Stimulated activated CD8-positive, alpha-beta memory T cell treated with anti-CD3 and anti-CD28 coated beads, Interleukin-7, amount 100 ng/mL, for 24 hours (primary cell): ENCODE measurements at places on chromosomes 12 and 14.

DNA sequence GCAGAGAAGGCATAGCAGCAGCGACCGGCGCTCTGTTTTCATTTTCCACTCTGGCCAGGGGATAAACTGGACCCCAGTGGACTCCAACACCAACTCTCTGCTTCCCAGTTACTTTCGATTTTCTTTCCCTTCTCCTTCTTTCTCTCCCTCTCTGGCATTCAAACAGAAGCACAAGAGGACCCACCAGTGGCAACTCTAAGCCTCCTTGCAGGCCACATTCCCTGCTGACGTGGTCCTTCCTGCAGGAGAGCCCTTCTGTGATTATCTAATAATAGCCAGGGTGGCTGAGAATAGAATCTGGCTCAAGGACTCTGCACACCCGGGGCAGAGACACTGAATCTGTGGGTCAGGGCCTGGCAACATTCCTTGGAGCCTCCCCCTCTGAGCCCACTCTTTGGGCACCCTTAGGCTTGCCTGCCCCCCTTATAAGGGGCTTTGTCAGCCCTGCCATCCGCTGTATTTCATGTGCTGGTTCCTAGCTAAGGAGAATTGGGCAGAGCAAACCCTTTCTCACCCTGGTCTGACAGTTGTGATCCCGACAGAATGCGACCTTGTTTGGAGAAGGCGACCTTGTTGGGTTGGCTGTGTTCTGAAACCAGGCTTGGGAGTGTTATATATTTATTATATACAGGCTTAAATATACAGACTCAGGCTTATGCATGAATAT lies 8.2 kb upstream of the HOXC6 start:
- DNase-seq = no peak

DNA sequence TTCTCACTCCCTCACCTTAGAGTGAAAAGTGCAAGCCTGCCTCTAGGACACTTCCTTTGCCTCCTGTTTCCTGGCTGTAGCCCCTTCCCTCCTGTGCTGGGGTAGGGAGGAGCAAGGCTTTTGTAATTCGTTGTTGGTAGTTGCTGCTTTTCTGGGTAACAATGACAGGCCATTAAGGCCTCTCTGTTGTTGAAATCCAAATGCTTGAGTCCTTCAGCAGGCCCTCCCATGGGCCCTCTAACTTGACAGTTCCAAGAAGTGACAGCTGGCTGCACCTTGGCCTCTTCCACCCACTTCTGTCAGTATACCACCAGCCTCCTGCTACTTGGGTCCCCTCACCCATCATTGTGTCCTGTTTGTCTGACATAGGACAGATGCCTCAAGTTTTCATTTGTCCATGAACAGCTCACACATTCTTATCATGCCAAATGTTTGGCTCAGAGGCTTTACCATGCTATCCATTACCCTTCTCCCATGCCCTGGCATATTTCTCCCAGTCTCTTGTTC lies 103.7 kb upstream of the PDE3A start:
- DNase-seq = no peak

GRCh38 chr14:49538852-49539251 lies 47.3 kb downstream of the RPS29 start:
- no peak for DNase-seq

DNA sequence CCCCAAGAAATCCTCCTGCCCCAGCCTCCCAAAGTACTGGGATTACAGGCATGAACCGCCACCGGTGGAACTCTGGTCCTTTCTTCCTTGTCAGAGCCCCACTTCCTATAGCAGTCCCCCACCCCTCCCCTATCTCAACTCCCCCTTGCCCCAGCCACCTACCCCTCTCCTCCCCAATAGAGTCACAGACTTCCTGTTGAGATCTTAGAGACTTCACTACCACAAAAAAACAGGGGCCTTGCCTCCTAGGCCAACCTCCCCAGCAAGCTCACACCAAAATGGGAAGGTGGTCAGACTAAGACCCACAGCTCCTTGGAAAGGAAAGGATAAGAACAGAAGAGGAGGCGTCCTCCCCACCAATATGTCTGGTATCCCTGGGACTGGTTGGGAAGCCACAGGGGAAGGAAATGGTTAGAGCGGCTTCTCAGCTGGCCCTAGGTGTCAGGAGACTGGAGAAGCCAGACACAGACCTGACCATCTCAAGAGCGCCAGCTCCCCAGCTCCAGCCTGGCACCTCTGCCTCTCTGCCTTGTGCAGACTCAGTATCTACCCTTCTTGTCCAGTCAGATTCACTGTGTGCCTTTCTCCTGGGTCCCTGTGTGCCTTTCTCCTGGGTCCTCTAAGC lies 8.5 kb downstream of the ITGB7 start:
- DNase-seq = no peak

DNA sequence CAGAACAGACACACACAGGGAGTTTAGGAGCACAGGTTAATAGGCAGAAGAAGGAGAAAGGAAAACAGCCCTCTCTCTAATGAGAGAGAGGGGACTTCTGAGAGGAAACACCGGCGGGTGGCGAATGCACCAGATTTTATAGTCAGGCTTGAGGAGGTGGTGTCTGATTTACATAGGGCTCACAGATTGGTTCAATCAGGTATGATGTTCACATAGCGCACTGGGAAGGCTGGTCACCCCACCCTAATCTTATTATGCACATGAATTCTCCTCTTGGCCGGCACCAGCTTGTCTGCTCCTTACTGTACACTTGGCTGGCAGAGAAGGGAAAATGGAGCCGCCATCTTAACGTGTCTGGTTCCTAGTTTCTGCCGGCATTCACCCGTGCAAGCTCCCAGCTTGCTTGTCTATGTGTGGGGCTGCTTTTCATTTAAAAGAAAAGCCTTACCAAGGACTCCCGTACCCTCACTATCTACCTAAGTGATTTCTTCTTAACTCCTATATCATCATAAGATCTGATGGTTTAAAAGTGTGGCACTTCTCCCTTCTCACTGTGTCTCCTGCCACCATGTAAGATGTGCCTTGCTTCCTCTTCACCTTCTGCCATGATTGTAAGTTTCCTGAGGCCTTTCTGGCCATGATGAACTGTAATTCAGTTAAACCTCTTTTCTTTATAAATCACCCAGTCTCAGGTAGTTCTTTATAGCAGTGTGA lies 15.1 kb downstream of the BCAT1 start:
- no peak for DNase-seq

- DNase-seq = no peak
Measured at GRCh38 chr12:70365398-70365647, 767 bp upstream of the KCNMB4 start.

DNA sequence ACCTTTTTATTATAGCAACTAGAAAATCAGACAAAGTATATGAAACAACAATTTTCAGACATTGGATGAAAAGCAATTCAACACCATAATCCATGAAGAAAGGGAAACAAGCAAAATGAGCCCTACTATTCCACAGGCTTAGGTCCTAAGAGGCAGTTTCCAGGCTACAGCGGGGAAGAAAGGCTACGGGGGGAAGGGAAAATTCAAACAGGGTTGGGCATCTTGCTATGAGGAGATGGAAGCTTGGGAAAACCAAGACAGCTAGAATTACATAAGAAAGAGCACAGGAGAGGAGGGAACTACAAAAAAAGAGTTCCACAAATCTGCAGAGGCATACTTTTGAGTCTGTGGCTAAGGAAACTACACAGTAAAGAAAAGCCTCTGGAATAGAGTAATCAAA lies 356.0 kb upstream of the CLEC14A start:
- DNase-seq = no peak

GRCh38 chr14:92728759-92729364 lies 19.6 kb downstream of the LGMN start:
- DNase-seq = no peak

DNA sequence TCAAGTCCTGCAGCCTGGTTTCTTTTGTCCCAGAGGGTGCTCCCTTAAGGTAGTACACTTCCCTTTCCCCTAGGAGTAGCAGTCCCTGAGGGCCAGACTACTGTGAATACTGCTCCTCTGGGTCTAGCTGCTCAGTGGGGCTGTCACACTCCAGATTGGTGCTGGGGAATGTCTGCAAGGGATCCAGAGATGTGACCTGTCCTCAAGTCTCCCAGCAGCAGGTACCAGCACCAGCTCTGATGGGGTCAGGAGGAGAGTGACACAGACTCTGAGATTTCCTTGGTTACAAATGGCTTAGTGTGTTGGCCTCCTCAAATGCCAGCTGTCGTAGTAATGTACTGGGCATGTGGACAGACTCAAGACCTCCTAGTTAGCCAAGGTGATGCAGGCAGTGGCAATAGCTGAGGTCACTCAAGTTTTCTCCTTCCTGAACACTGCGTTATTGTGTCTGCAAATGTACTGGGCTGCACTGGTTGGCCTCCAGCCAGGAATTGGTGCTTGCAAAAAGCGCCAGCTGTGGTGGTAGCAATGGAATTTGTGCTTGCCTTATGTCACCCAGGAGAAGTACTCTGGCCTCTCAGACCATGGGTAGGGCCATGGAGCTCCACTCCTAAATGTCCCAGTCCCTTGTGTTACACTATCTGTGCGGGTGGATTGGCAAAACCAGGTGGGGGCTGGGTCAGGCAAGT lies 36.4 kb upstream of the AEBP2 start:
- DNase-seq = no peak

DNA sequence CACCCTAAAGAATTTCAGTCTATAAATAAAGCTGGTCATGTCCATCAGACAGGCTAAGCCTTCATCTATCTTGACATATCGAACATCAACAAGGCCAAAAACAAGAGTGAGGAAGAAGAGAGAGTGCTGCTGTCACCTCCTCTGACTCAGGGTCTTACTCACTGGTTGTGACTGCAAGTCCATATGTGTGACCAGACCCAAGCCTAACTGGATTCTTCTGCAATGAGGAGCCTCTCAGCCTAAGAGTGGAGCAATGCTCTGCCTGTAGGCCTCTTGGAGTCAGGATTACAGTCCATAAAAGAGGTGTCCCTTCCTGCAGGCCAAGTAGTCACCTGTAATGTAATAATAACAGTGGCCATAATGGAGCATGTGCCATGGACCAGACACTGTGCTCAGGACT lies 121.2 kb upstream of the SLC35F4 start:
- DNase-seq = no peak

GRCh38 chr12:44287545-44287944 lies 451.7 kb downstream of the TMEM117 start:
- DNase-seq = no peak

DNA sequence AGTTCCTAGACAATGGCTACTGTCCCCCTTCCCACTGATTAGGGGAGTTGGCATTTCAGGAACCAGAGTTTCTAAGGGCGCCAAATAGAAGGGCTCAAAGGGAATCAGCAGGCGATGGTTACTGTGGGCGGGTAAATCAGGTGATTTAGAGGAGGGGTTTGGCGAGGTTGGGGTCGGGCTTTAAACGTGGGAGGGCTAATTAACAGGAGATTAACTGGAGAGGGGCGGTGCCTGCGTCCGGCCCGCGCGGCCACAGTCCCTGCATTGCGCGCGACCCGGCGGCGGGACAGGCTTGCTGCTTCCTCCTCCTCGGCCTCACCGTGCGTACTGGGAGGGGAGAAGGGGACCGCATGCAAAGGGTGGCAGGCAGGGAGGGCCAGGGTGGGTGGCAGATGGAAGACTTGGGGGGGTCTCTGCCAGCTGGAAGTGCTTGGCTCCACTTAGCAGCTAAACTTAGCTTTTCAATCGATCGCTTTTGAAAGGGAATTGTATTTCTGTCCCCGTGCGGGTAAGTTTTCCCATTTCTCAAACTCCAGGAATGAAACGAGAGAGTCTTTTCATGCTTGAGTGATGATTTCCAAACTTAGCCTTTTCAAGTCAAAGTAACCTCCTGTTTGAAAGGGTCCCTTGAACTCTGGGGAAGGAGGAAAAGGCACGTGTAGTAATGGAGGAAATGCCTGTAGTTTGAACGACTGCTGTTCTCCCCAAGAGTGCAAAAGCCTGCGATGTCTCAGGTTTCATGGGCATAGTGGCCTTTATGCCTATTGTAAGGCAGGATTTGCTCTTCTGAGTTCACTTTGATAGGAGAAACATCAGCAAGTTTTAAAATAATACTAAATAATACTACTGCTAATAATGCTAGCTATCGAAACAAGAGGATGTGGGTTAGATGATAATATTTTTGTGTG lies at the start of gene MGST1:
Gene MGST1 (plus strand): TSS at position 255 of the 908 bp plus-strand sequence. CDS start 6,608 bp downstream, outside the sequence.
- DNase-seq = no peak

DNA sequence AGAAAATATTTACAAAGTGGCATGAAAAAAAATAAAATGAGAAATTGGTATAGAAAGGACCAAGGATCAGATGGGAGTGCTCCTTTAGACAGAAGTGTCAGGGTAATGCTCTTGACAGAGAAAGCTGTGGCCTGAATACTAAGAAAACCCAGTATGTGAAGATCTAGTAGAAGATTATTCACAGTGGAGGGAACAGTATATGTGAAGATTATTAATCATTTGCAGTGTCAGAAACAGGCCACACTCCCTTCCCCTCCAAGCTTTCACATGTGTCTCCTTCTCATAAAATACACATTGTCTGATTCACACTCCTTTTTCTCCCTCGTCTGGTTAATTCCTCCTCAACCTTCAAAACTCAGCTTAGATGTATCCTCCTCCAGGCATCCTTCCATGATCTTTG lies 41.3 kb downstream of the CAPS2 start:
- DNase-seq = no peak

- no peak for DNase-seq
Measured at GRCh38 chr12:12612358-12612757, 682 bp downstream of the CREBL2 start.

- no peak for DNase-seq
Measured at GRCh38 chr12:8493084-8493483, 20.2 kb upstream of the CLEC4D start.

GRCh38 chr14:93685121-93685895 lies 103.0 kb downstream of the PRIMA1 start:
- no peak for DNase-seq

- no peak for DNase-seq
Measured at GRCh38 chr14:81211844-81212243, 8.9 kb downstream of the GTF2A1 start.

DNA sequence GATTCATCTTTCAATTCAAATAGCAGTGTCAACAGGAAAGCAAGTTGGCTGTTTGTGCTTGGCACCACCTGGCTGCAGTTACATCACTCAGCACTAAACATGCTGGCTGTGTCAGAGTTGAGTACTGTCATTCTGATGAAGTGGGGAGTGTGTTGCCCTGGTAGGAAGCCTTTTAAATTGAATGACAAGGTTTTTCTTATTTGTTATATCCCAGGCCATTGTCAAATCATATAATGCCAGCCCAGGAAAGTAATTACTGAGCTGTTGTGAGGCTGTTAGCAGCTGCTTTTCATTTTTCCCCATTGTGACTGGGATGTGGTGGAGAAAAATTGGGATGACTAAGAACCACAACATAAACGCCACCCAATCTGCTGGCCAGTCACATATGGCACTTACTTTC lies 106.5 kb upstream of the PRKD1 start:
- DNase-seq = no peak

- no peak for DNase-seq
Measured at GRCh38 chr12:114835031-114835430, 151.1 kb upstream of the TBX3 start.

DNA sequence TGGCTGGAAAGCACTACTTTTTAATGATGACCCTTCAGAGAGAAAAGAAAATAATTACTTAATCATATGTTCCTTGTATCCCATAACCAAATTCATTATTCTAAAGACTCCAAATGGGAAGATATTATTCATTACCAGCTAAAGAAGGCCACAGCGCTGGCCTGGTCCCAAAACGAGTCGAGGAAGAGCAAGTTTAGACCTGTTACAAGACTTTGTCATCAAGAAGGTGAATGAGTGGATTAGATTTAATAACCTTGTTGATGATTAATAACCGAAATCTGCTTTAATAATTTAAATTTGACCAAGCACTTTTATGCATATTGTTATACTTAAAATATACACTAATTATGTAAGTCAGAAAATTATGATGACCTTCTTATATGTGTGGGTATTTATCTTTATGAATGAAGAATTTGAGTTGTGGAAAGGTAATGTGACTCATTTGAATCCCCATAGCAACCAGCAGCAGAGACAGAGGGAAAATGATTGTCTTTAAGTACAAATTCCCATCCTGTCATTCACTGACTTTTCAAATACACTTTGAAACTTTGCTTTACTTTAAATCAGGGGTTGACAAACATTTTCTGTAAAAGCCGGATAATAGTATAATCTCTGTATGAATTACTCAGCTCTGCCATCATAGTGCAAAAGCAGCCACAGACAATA lies 200.3 kb upstream of the NPAS3 start:
- no peak for DNase-seq
